ENCODE measurements at places on chromosomes 6 and 20.

- DNase-seq: no peak
These were observed 63.6 kb downstream of the CBFA2T2 start for GRCh38 chr20:33553516-33553915.

DNA sequence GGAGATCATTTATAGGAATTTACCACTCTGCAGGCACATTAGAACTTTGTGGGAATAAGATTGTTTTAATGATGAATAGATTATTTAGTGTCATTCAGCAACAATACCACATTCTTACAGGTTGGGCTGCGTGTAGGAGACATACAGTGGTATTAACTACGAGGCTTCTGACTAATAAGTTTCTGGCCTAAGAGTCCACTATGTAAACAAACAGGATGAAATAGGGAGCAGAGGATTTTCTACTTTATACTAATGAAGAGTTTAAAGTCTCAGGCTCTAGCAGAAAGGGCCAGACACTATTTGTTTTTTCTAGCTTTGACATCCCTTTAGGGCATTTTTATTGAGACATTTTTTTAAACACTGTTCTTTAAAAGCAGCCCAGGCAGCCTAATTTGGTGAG, 75.6 kb downstream of the SLC24A3 start:
- no peak for DNase-seq

DNA sequence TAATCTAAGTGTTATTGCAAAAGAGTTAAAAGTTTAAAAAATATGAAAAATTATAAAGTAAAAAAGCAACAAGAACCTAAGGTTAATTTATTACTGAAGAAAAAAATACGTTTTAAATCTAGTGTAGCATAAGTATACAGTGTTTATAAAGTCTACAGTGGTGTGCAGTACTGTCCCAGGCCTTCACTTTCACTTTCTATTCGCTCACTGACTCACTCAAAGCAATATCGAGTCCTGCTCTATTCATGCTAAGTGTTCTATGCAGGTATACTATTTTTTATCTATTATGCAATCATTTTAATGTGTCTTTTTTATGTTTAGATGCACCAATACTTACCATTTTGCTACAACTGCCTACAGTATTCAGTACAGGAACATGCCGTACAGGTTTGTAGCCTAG, 113.0 kb downstream of the MANEA start:
- no peak for DNase-seq

DNA sequence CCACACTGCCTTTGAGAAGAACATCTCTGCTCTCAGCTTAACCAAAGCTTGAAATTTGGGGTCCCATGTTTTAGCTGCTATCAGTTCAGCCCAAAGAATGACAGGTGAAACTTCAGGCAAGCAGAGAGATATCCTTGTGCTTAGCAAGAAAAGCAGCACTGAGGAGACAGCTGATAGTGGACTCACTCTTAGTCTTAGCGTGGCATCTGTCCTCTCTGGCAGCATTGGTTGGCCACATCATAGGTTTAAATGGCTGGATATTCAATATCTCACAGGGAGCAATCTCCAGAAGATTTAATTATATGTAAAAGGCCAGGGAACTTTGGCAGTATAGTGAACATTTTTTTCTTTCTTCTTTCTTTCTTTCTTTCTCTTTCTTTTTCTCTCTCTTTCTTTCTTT, 131.1 kb upstream of the SGK1 start:
- DNase-seq: no peak

- no peak for DNase-seq
These were observed 63.6 kb upstream of the TRAF3IP2 start for GRCh38 chr6:111669326-111669725.

DNA sequence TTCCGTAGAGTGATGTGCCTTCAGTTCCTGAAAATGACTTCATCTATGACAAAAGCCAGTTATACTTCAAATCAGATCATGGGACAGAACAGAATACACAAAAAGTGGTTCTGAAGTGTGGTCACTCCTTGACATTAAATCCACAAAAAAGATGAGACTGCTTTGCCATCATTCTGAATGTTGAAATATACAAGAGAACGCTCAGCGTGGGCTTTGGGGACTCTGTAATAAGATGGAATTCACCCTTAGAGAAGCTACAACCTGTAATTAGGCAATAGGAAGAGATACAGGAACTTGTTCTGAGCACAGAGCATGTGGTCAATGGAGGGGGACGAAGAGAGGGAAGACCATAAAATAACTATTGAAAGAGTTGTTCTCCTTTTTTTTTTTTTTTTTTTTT, 184.3 kb downstream of the CARMIL1 start:
- DNase-seq: peak; percentile 6

- peak; percentile 37 for DNase-seq
These were observed 21.1 kb downstream of the RTN4IP1 start for GRCh38 chr6:106608080-106608668.

DNA sequence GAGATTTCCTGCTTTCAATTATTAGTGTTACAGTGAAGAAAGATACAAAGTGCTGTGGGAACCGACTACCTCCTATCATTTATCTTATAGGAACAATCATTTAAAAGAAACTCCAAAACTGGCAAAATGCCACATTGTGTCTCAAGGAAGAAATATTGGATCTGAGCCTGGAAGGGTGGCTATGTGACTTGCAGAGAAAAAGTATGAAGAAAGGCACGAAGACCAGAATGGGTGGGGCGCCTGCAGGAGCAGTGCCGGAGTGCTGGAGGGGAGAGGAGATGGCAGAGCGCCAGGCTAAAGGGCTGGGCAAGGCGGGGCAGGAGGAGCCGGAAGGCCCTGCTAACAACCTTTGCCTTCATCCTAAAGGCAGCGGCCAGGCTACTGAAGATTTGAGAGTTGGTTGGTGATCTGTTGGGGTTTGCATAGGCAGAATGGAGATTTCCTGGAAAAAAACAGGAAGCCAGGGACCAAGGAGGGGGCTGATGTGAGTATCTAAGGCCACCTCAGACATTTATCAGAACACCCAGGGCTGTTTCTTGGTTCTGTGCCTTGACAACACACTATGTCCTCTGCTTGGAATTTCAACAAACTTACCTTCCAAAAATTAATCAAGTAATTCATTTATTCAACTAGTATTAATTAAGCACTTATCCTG, 125.6 kb downstream of the MAFB start:
- no peak for DNase-seq

DNA sequence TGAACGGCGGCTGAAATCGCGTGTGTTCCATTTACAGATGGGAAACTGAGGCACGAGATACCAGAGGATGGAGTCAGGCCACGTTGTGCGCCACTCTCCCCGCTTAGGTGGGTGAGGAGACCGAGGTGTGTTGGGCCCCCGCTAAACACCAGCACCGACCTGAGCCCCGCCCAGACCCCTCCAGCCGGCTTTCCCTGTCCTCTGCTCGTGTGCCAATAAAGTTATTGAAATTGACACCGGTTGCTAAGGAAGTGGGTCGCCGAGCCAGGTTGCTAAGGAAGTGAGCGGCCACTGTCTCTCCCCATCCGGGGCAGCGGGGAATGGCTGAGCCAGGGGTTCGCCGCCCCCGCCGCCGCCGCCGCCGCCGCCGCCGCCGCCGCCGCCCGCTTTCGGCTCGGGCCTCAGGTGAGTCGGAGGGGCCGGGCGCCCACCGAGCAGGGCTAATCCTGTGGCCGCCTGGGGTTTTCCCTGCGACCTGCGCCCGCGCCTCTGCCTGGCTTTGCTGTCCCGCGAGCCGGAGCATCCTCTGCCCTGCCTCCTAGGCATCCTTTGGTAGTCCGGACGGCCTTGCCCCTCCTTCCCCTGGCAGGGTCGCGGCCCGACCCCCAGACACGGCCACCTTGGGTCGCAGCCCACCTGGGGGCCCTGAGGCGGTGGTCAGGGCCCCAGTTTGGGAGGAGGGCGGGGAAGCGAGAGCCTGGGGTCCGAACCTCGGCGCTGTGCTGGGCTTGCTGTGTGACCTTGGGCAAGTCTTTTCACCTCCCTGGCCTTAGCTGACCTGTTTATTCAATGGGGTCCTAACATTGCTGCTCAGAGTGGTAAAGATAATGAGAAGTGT, at the start of gene KIF3B:
Gene KIF3B, plus strand, starts transcription at position 291 of the 838 bp plus-strand sequence. CDS start 32,127 bp downstream, outside the sequence.
- DNase-seq: peak; percentile 81

DNA sequence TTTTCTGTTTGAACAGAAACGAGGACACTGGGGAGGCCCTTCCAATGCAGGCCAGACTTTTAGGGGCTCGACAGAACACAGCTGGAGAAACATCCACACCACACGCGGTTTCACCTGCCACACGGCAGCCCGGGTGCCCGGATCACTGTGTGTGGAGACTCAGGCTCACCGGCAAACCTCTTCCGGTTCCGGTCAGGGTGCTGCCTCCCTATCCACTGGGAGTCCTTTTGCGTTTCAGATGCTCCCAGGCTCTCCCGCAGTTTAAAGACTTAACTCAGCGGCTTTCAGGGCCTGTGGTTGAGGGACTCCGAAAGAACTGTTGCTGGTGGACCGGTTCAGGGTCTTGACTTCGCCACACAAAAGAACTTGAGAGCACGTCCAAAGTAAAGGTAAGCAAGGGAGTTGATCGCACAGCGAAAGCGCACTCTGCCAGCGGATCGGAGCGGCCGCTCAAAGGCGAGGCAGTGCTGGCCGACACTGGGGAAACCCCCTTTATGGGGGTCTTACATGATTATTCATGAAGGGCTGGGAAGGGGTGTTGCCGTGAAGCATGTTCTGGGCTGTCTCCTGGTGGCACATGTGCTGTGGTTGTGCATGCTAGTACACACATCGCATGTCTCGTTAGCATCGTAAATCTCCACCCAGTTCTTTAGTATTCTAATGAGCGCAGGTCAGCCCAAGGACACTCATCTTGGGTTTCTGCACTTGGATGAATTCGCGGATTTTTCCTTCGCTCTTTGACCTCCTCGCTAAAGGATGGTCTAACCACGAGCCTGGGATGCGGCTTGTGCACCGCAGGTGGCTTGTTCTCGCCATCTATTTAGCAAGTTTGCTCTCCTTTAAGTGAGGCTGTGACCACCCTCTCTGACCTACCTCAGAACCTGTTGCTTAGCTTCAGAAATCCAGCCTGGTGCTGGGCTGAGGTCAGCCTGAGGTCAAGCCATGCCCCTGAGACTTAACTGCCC, 180.3 kb downstream of the CDH26 start:
- DNase-seq: peak; percentile 86

- no peak for DNase-seq
These were observed 359.7 kb downstream of the MAFB start for GRCh38 chr20:40329321-40329720.

DNA sequence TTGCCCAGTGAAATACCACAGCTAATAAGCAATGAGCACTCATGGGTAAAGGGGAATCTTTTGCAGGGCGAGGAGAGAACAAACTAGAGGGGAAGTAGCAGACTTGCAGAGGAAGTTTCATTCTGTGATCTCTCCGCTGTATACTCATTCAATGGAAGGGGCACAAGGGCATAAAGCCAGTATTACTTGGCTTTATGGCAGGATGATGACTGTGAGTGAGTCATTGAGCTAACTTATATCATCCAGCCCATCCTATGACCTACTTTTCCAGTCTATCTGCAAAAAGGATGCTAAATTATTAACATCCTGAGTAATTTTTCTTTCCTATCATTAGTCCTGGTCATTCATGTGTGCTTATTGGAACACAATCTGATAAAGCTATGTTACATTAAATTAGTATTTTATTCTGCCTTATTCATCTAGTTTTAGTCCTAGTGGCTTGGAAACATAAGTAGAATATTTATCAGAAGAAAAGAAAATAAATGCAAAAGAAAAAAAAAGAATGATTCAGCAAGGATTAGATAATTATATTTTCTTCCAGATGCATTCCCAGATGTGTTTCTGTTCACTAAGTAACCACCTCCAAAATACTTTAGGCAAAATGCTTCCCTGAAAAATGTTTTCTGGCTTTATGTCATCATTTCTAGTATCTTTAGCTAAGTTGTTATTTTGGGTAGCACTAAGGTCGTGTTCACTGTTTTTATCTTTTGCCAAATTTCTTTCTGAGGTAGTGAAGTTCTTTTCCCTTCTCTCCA, 471.7 kb downstream of the CDKAL1 start:
- DNase-seq: no peak

DNA sequence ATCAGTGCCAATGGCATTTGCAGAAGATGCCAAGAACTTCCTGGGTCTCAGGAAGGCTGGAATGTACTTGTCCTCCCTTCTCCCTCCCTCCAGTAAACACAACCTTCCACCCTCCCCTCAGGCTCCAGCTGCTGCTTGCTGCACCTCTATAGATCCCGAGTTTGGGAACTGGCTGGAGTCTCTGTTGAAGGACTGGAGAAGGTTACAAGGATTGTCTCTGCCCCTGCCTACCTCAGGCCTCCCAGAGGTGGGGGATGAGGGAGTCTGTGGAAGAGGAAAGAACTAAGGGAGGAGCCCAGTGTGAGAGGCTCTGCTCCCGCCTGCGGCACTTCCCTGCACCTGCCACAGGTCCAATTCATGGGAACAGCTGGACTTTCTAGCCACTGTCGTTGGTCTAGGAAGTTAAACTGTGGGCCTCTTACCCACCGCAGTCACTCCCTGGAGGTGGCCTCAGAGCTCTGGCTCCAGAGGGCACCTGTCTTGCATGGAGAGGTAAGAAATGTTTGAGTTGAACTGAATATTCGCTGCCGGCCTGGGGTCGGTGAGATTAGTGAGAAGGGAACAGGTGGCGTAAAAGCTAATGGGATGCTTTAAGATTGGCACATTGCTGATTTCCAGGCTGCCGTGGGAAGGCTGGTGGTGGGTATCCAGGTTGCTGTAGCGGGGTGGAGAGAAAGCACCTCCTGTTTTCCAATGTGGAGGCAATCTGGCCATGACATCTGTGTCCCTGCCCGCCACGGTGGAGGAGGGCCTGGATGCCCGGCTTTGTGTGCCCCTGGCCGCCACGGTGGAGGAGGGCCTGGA, 54.3 kb downstream of the PPP1R14C start:
- DNase-seq: no peak

GRCh38 chr20:1341561-1342265, 12.8 kb upstream of the SDCBP2 start:
- DNase-seq: no peak

DNA sequence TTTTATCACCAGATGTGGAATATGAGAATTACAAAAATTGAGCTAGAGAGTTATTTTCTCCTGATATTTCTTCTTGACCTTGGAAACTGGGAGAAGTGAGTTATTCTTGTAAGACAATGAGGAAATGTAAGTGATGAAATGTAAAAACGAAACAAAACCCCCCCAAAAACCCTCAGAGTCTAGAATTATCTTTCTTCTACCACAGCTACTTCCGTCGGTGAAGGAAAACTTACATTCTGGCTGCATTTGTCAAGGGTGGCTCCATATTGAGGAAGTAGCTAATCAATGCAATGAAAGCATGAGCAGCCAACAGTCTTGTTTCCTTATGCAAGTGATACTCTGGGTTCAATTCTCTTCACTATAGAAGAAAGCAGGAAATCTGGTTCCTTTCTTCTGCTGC, 661.7 kb upstream of the CITED2 start:
- DNase-seq: no peak

- no peak for DNase-seq
These were observed 78.3 kb downstream of the SRC start for GRCh38 chr20:37424062-37424851.

All from HL-60 (cell line).